ENCODE measurements at places on chromosomes 13 and 19. TPM values are rescaled to one million over a fixed set of nuclear protein-coding genes. Genes with fewer than 3 reads are reported as not detected.

DNA sequence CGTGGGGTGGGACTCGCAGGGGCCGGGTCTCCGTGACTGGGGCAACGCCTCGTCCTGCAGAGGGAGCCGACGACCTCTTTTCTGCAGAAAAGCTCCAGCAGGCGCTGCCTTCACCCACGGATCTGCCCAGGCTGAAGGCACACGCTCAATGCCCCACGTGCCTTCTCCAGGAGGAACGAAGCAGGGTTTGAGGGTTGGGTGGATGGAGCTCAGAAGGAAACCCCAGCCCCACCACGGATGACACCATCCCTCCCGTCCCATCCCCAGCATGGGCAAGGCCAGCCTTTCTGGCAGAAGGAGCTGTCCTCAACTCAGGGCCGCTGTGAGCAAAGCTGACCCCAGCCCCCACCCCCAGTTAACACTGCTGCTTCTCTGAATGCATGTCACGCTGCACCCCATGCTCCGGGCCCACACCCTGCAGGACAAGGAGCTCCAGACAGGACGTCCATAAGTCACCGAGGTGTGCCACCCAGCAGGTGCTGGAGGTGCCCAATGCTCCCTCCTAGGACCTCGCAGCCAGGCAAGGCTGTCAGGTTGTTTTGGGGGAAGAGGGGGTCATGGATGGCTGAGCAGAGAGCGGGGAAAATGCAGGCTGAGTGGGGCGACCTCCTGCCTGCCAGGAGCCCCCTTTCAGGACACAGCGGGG lies 7.4 kb downstream of the C19orf25 start:
- H3K4me3 ChIP-seq = no peak overlapping the region
- DNase-seq = peak; percentile 67
- H3K36me3 ChIP-seq = no peaks in the 10 kb centered on the region
- peaks cover 7% of the 10 kb centered on the region for H3K4me1 ChIP-seq
- peak overlapping the region; percentile 55 for H3K27ac ChIP-seq

Gene PRX
- total RNA-seq = 4.7 TPM

GRCh38 chr19:47379381-47379938 lies 30.3 kb downstream of the DHX34 start:
- peak overlapping the region; percentile 93 for H3K27ac ChIP-seq
- peak; percentile 46 for DNase-seq
- H3K27me3 ChIP-seq = peaks cover 11% of the 10 kb centered on the region
- H3K36me3 ChIP-seq = peaks cover 4% of the 10 kb centered on the region
- no peak overlapping the region for H3K4me3 ChIP-seq

- H3K27ac ChIP-seq = no peak overlapping the region
- no peaks in the 10 kb centered on the region for H3K36me3 ChIP-seq
- H3K27me3 ChIP-seq = peaks cover 3% of the 10 kb centered on the region
- H3K4me3 ChIP-seq = no peak overlapping the region
- no peaks in the 10 kb centered on the region for H3K4me1 ChIP-seq
Measured at GRCh38 chr19:48085904-48086864, 24.4 kb downstream of the PLA2G4C start.

DNA sequence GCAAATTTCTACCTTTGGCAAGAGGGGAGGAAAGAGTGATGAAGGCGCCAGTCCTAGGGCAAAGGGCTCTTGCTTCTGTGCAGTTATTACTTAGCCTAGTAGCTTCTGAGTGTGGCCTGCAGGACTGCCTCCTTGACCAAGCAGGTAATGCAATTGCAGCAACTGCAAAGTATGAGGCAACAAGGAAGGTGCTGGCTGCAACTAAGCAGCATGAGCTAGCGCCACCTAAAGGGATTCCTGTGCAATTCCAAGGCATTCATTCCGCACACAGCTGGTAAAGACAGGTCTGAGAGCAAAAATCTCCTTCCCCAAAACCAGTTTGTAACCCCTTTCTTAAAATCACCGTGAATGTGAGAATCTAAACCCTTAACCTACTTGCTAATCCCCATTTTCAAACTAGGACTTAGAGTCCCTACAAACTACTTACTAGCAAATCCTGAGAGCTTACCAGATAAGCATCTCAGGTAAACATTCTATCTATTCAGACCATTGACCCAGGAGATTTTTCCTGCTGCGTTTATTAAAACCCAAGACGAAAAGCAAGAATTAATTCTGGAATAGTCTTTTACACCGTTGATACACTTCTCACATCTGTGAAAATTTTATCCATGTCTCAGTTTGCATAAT lies 62.9 kb downstream of the DCT start:
- peak; percentile 37 for DNase-seq
- no peaks in the 10 kb centered on the region for H3K36me3 ChIP-seq
- peaks cover 14% of the 10 kb centered on the region for H3K4me1 ChIP-seq
- no peak overlapping the region for H3K27ac ChIP-seq
- H3K27me3 ChIP-seq = no peaks in the 10 kb centered on the region
- no peak overlapping the region for H3K4me3 ChIP-seq

Gene GAPDHS
- not detected for total RNA-seq

GRCh38 chr19:44857837-44858236 lies 11.7 kb downstream of the NECTIN2 start:
- peak overlapping the region; percentile 1 for H3K27ac ChIP-seq
- H3K27me3 ChIP-seq = peaks cover 2% of the 10 kb centered on the region
- peak; percentile 42 for DNase-seq
- H3K4me1 ChIP-seq = peaks cover 15% of the 10 kb centered on the region

DNA sequence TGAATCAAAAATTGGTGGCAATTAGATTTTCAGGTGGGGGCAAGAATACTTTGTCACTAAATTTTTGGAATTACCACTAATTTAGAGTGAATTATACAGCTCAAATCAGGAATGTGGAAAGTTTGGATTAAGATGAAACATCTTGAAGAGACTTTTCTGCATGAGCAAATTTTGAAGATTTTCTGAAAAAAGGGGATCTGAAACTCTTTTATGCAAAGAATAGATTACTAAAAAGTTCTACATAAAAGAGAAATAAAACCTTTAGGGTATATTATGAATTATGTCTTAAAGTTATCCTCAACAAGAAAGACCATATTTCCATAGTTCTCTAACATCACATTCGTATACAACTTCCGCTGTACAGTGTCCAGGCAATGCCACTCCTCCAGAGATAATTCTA lies 36.7 kb downstream of the ZNF93 start:
- H3K27me3 ChIP-seq = peaks cover 10% of the 10 kb centered on the region
- no peaks in the 10 kb centered on the region for H3K4me1 ChIP-seq
- H3K36me3 ChIP-seq = peaks cover 55% of the 10 kb centered on the region
- no peak overlapping the region for H3K4me3 ChIP-seq
- no peak for DNase-seq
- no peak overlapping the region for H3K27ac ChIP-seq
